Kidney tubule cell (primary cell): ENCODE measurements at places on chromosomes 12 and 14.
A peak's percentile ranks its signal among the peaks of the same experiment; 100 is the strongest.

DNA sequence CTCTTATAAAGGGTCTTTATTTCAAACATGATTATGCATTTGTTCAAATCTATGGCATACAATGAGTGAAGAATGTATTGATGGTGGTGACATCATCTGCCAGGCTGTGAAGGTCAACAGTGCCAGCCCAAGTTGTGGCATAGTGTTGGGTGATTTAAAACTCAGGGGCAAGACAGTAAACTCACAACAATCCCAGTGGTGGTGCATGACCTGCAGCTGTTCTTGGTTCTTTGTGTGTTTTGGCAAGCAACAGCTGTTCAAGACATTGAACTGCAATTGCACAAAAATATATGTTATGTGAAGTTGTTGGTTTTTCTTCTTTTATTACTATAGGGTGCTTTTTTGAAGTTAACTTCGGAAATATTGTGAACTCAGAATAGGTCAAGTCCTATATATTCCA lies 851.6 kb downstream of the NRXN3 start:
- DNase-seq, result no peak

DNA sequence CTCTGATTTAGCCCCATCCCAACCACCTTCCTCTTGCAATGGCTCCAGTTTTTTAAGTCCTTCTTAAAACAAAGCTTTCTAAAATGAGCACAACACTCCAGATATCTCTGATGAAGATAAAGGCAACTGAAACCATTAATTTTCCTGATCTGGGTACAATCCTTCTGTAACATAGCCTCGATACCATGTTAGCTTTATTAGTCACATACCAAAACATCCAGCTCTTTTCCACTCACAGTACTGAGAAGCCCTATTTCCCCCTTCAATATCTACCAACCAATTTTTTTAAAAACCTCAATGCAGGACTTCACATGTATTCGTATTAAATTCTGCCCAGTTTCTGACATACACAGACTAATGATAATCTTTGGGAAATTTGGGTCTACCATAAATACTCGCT lies 105.9 kb downstream of the MED13L start:
- peak; percentile 17 for DNase-seq

GRCh38 chr14:99685596-99685995 lies 1.5 kb downstream of the CYP46A1 start:
- DNase-seq, result no peak

GRCh38 chr12:33614630-33615029 lies 175.0 kb upstream of the SYT10 start:
- no peak for DNase-seq

- peak; percentile 72 for DNase-seq
Observed at GRCh38 chr12:127550271-127550670, 716.7 kb upstream of the TMEM132C start.

DNA sequence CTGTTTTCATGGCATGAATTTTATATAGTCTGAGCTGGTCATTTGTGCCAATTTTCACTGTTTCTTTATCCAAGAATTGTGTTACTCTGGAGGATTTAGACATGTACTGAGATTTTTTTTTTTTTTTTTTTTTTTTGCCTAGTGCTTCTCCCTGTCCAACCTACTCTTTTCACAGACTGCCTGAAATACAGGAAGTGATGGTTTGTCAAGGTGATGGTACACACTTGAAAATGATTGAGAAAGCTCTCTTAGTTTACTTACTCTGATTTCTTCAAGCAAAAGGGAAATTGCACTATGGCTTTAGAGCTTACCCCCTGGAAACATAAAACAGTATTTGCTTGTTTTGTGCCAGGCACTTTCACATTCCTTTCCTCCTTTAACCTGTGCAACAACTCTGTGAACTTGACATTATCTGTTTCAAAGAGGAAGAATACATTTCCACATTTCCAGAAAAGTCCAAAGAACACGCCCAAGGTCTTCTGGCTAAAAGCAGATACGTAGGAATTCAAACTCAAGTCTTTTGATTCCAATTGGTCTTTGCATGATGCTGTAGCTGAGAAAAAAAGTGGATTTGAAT lies 181.1 kb downstream of the SLC15A5 start:
- no peak for DNase-seq

- DNase-seq, result no peak
Observed at GRCh38 chr14:55921511-55921910, 196.7 kb upstream of the PELI2 start.

DNA sequence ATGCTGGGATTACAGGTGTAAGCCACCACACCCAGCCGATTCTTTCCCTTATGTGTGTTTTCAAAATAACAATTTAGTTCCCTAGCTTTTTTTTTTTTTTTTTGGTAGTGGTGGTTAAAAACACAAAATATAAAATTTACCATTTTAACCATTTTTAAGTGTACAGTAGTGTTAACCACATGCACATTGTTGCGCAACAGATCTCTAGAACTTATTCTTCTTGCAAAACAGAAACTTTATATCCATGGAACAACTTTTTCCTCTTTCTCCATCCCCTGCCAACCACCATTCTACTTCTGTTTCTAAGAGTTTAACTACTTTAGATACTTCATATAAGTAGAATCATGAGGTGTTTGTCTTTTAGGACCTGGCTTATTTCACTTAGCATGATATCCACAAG lies 1.1 kb upstream of the NDUFA12 start:
- no peak for DNase-seq

DNA sequence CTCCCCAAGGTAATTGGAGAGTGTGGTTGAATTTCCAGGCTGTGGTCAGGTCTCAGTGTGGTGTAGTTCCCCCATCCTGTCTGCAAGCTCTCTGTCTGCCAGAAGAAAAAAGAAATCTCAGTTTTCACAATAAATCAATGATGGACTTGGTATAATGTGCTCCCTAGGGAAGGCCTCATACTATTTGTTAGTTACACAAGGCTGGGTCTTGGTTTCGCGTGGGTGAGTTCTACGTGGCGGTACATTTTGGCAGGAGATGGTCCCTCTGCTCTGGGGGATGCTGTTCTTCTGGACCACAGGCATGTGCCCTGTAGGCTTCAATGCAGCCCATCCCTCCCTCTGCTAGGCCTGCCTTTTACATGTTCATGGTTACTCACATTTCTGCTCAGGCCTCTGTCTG lies 206.4 kb upstream of the PELI2 start:
- DNase-seq, result no peak

DNA sequence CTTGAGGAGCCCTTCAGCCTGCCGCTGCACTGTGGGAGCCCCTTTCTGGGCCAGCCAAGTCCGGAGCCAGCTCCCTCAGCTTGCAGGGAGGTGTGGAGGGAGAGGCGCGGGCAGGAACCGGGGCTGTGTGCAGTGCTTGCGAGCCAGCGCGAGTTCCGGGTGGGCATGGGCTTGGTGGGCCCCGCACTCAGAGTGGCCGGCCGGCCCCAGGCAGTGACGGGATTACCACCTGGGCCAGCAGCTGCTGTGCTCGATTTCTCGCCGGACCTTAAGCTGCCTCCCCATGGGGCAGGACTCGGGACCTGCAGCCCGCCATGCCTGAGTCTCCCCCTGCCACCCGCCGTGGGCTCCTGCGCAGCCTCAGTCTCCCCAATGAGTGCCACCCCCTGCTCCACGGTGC lies 116.9 kb downstream of the PAWR start:
- no peak for DNase-seq
